ENCODE measurements at places on chromosomes 13 and 19. TPM values are rescaled to one million over a fixed set of nuclear protein-coding genes. Genes with fewer than 3 reads are reported as not detected.

ZNF578 gene
- 1.8 TPM for polyA plus RNA-seq

DNA sequence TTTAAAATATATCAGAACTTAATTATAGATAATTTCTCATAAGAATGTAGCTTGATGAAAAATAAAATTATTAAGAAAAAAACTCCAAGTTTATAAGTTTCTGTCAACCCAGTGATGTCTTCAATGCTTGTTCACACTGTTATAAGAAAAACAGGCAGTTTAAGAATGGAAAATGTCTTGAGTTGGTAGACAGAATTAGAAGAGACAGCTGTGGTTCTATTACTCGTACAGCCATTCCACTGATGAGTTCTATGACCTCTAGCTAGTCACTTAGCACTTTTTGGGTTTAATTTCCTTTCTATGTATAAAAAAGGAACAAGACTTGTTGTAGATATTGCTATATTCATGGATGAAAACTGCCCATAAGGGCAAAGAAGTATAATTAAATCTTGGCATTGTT is 1013.1 kb upstream of the ATXN8OS start:
- DNase-seq, result no peak

DNA sequence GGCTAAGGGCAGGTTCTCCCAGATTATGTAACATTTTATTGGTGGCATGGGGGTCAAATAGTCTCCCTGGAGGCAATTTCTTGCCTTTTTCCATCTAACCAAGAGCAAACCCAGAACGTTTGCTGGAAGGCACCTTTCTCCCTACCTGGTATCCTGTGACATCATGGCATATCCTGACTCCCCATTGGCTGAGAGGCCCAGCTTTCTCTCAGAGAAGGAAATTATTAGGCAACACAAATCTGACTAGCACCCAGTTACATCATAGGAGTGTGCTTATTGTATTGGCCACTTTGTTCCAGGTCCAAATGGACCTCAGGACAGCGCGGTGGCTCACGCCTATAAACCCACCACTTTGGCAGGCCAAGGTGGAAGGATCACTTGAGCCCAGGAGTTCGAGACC is 13.0 kb downstream of the NTN5 start:
- DNase-seq, result no peak

DNA sequence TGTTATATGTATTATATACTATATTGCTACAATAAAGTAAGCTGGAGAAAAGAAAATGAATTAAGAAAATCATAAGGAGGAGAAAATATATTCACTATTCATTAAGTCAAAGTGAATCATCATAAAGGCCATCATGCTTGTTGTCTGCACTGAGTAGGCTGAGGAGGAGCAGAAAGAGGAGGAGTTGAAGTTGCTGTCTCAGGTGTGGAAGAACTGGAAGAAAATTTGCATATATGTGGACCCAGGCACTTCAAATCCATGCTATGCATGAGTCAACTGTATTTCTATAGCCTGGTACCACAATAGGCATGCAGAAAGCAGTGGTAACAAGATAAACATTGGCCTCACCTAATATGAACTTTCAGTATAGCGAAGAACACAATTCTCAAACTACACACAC is 135.9 kb upstream of the SGCG start:
- no peak for DNase-seq

CLEC4G gene
- 0.27 TPM for polyA plus RNA-seq

ZNF99 gene
- polyA plus RNA-seq, result 0.08 TPM

GRCh38 chr13:113930671-113931637 is 42.9 kb downstream of the C13orf46 start:
- DNase-seq, result peak; percentile 33

SIGLEC14 gene
- 0.27 TPM for polyA plus RNA-seq

DNA sequence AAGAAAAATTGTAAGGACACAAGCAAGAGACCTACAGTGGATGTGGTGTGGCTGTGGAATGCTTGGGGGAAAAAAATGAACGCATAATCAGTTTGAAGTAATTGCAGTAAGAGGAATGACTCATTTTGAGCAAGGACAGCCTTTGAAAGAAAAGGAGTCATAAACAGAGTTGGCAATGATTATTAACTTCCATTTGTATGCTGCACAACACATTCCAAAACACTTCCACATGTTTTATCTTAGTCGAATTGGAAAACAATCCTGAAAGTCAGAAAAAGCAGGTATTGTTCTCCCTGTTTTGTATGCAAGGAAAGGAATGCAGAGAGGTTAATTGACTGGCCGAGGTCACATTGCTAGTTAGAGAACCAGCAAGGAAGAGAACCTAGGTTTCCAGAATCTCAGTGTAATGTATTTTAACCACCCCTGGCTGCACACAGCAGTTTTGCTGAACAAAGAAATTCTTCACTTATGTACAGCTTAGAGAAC is 630.0 kb upstream of the MIR17HG start:
- no peak for DNase-seq

DNA sequence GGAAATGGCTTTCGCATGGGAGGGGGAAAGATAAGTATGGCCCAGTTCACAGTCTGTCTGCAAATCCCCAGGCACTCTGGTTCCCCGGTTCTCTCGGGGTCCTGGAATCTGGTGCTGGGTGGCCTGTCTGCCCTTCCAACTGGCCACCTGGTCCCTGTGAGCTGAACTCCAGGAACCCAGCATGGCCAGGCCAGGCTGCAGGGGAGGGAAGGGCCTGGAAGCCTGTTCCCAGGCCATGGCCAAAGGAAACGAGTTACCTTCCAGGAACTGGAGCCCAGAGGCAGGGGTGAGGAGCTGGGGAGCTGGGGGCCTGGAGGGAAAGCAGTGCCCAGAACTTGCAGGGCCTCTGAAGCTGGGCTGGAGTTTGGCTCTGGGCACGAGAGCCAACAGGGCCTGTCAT is 19.1 kb upstream of the PNMA8C start:
- no peak for DNase-seq

DNA sequence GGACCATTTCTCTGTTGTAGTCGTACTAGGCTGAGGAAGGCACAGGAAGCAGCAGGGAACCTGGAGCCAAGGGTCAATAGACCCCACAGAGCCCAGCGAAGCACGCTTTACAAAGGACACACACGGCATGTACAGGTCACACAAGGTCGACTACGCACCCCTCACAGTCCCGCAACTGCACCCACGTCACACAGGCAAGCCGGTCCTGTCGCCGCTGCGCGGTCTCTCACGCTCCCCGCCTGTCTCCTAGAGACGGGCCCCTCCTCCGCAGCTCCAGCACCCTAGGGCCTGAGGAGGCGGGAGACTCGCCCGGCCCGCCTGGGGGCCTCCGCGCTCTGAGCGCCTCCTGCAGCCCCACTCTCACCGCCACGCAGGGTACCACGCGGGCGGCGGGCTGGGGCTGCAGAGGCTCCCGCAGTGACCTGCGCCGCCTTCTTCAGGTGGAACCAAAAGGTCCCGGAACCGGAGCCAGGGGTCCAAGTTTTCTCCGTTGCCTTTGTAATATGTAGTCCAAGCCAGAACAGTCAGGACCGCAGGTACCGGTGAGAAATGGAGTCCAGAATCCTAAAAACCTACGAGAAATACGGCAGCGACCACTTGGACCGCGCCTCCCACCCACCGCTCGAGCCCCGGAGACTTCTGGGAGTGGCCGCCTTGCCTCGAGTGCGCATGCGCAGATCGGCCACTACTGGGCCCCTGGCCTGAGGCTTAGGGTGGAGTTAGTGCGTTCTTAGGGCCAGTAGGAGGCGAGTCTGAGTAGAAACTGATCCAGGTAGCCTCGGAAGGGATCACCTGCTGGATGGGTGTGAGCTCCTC is at the start of gene ZNF607:
ZNF607 (minus strand) TSS at position 651 of the 816 bp plus-strand sequence. CDS start 8,143 bp downstream, outside the sequence.
- DNase-seq, result peak; percentile 91
